Astrocyte of the hippocampus (primary cell): ENCODE measurements at places on chromosomes 11 and 22.
A peak's percentile ranks its signal among the peaks of the same experiment; 100 is the strongest.

DNA sequence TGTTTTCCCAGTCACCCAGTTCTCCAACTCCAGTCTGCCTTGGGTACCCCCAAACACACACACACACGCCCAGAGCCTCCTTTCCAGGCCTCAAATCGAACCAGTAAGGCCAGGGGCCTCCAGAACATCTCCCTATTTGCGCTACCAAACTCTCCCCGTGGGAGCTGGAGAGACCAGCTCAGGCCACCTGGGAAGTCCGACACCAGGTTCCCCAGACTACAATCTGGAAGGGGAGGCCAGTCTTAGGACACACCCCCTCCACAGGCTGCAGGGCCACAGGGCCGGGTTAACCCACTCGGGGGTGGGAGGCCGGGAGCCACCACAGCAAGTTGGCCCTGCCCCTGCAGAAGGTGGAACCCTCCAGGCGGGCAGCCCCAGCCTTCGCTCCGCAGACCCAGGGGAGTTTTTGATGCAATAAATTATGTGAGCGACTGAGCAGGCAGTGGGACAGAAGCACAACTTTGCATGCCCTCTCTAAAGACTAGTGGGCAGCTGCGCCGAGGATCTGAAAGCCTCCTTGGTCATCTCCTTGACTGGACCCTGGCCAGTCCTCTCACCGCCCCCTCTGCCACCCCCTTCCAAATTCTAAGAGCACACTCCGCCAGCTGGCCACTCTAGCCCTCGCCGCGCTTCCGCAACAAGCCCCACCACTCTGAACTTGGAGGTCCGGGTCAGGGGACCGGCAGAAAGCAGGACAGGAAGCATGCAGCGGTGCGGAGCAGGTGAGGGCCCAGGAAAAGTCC, 2.8 kb downstream of the IGF2 start:
- no peak for DNase-seq

DNA sequence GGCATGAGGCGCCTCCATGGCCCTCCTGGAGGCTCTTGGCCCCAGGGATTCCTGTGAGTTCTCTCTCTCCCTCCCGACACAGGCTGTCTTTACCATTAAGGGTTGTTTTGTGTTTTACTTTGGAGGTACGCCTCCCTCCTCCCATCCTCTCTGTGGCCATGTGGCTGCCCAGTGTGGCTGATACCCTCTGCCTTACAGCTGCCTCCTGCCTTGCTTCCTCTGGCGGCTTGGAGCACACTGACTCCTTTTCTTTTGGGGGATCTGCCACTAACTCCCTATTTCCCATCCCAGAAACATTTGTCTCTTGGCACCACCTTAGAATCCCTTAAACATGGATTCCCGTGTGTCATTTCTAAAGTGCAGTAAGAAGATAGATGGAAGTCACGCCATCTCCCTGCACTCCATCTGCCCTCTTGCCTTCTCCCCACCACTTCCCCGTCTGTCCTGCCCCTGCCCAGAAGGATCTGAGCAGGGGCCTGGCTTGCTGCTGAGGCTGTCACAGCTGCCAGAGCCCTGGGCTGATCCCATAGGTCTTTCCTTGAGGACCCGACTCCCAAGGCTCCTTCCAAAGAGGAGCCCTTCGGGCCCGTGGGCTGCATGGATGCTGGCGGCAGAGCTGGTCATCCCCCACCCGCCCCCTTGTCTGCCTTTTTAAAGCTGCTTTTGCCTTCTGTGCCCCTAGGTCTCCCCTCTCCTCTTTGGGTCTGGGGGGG, 15.1 kb upstream of the ACR start:
- DNase-seq = no peak

GRCh38 chr11:128480665-128481064, 106.7 kb downstream of the ETS1 start:
- no peak for DNase-seq

- DNase-seq = no peak
Measured at GRCh38 chr11:17021511-17021910, 7.3 kb upstream of the PLEKHA7 start.

- no peak for DNase-seq
Measured at GRCh38 chr22:38481162-38481870, 13.4 kb downstream of the KDELR3 start.

- DNase-seq = no peak
Measured at GRCh38 chr11:8758619-8759169, 76.1 kb downstream of the RPL27A start.

GRCh38 chr11:19869946-19870589, 157.4 kb downstream of the NAV2 start:
- peak; percentile 33 for DNase-seq

DNA sequence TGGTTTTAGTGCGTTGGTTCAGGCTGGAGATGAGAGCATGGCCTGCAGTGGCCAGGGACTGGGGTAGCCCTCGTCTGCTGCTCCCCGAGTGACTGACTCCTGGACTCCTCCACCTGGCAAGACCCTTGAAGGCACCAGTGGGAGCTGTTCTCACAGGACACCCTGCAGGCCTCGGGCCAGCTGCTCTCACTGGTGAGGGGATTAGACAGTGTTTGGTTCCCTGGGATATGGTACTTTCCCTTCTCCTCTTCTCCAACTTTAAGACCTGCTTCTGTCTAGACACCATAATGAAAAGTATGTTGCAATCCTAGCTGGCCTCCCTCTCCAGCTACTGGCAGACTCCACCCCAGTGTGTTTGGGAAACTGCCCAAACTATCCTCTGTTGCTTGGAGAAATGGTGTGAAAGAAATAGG, 168.8 kb upstream of the CADM1 start:
- DNase-seq = peak; percentile 72

GRCh38 chr22:27687984-27688545, 113.5 kb downstream of the MN1 start:
- no peak for DNase-seq

DNA sequence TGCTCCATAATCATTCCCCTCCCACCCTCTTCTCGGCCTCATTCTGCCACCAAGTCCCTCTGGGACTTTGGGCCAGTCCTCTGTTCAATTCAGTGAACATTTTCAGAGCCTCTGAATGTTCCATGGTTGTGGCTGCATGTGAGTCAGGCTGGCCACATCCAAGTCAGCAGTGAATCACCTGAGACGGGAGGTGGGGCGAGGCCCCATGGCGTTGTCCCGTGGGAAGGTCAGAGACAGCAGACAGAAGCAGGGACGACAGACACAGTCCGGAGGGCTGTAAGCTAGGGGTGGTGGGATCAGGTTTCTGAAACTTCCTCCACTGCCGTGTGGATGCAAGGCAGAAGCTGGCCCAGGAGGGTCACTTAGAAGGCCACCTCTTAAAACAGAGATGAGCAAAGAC, 324.8 kb downstream of the MN1 start:
- DNase-seq = peak; percentile 87

- peak; percentile 53 for DNase-seq
Measured at GRCh38 chr22:20904008-20904979, 12.9 kb upstream of the CRKL start.

DNA sequence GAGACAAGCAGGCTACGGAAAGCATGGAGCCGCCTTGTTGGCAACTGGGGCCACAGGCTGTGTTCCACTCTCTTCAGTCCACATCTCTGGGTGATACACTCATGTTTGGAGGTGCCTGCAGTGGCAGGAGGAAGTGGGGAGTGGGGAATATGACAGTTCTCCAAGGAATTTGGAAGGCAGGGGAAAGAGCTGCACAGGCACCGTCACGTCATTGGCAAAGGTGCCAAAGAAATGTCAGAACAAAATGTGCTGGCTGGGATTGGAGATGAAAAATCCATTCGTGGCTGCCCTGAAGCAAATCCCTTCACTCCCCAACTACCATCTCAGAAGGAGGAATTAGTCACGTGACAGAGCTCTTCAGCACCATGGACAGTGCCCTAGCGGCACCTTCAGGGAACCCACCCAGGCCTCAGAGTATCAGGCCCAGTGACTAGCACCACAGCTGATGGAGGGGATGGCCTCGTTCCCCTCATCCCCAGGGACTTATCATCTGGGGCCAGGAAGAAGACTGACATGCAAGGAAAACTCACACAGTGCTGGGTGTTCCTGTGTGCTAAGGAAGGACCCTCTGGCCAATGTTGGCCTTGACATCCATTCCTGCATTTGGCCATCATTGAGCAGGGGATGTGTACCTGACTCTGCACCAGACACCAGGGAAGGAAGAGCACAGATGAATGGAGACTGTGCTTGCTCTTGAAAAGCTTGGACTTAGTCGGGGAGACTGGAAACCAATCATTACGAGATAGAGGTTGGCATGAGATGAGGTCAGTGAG, 48.5 kb upstream of the PRDM11 start:
- DNase-seq = peak; percentile 87

- DNase-seq = peak; percentile 29
Measured at GRCh38 chr11:131978351-131978750, 607.9 kb downstream of the NTM start.
